WERI-Rb-1 (cell line): ENCODE measurements at places on chromosomes 7 and 10.

GRCh38 chr10:60611291-60611747 lies 167.0 kb upstream of the CDK1 start:
- DNase-seq = no peak

GRCh38 chr10:35025916-35026315 lies 64.2 kb downstream of the CUL2 start:
- DNase-seq = no peak

- DNase-seq = no peak
Observed at GRCh38 chr7:33774762-33775523, 130.4 kb upstream of the BMPER start.

GRCh38 chr10:52313933-52314821 lies at the start of gene DKK1:
DKK1 (plus strand) TSS chr10:52314281; CDS start chr10:52314435, 154 bp downstream.
- peak; percentile 11 for DNase-seq

GRCh38 chr10:70652761-70653657 lies 19.3 kb upstream of the ADAMTS14 start:
- DNase-seq = no peak
